ENCODE measurements at places on chromosomes 13 and 19.

DNA sequence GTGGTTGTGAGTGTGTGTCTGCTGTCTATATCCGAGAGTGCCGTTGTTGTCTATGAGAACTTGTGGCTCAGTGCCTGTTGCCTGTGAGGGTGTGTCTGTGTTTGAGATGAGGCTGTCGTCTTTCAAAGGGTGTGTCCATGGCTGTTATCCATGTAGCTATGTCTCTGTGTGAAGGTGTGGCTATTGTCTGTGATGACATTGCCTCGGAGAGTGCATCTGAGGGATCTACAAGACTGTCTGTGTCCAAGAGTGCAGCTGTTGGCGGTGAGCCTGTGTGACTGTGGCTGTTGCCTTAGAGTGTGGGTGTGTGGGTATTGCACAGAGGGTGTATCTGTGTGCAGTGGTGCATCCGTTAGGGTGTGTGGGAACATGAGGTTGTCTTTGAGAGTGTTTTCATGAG, 4.9 kb downstream of the NUMBL start:
- DNase-seq: no peak

DNA sequence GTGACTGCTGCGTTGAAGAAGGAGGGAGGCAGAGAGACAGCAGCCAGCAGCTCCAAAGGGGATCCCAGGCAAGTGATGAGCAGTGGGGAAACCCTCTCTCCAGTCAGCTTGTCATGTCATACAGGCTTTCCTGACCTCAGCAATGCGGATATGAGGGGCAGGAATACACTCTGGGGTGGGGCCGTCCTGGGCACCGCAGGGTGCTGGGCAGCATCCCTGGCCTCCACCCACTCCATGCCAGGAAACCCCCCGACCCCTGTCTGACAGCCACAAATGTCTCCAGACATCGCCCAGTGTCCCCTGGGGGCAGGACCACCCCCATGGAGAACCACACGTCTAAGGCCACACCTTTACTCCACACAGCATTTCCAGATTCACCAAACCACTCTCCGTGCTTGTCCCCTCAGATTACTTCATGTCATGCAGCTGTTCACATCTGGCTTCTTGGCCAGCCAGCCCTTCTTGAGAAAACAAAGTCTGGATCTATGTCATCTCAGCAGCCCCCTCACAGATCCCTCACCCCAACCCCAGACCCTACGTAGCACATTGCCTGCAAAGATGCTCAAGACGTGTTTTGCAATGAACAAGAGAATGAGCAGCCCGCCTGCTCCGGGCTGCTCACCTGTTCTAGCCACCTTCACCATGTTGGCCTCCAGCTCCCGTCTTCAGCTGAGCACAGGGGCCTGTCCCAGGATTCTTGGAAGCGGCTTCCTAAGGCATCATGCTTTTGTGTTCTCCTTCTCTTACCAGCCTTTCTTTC, 46.5 kb downstream of the RFX2 start:
- peak; percentile 23 for DNase-seq

DNA sequence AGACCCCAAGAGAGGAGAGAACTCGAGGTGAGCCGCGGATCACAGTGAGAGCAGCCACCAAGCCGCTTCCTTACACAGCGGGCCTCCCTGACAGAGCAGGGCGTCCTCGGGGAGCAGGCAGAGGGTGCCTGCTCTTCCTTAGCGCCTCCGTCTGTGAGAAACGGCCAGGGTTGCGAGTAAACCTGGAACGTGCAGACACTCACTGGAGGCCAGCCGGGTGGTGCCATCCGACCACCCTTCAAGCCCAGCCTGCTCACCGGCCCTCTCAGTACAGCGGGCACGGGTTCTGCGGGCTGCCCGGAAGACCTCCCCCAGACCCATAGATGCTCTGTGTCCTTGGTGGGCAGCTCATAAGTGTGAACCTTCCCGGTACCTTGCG, 9.6 kb downstream of the DOT1L start:
- DNase-seq: no peak

DNA sequence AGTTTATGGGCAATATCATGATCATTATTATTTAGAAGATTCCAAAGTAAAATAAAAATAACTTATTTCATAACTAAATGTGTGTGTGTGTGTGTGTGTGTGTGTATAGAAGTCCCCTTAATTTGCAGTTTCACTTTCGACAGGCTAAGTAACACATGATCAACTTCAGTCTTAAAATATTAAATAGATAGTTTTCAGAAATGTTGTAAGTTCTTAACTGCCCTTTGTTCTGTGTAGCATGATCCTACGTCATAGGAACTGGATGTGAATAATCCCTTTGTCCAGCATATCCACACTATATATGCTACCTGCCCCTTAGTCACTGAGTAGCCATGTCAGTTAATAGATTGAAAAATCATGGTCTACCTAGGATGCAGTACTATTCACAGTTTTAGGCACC, 1863.5 kb upstream of the PCDH20 start:
- no peak for DNase-seq

- peak; percentile 45 for DNase-seq
Measured at GRCh38 chr13:106534639-106535551, 567 bp downstream of the EFNB2 start.

DNA sequence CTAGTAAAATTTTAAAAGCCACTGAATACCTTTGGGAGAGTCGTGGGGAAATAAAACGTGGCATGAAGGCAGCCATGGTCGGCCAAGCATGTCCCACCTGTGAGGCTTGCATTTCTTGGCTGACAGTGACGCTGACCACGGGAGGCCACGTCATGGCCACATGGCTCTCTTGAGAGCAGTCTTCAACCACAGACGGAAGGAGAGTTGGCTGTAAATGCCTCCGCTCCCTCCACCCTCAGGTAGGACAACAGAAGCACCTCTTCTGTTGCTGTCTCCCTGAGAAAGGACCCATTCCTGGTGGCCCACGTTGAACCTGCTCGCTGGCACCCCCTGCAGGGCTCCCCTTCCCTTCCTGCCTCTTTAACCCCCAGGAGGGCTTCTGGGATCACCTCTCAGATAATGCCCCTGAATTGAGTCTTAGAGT, 10.6 kb upstream of the LRRC25 start:
- DNase-seq: no peak

- no peak for DNase-seq
Measured at GRCh38 chr13:28735481-28736029, 16.8 kb upstream of the SLC46A3 start.

- peak; percentile 39 for DNase-seq
Measured at GRCh38 chr13:30892966-30893365, 13.1 kb upstream of the MEDAG start.

GRCh38 chr13:95741584-95742563, 64.9 kb downstream of the DNAJC3 start:
- no peak for DNase-seq

DNA sequence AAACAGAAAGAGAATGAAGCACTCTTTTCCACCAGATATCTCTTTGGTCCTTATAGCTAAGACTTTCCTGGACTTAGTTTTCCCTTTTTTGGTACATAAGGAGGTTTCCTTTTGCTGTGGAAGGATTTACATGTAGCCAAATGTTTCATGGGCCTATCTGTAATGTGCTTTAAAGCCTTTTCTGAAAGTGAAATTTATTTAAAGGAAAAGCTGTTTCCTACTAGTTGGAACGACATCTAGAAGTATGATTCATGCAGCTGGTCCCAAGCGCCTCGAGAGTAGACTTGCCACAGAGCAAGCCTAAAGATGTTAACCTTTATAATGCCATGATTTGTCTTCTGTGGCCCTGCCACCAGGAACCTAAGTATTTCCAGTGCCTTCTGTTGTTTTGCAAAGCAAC, 390.3 kb downstream of the DLEU7 start:
- no peak for DNase-seq

DNA sequence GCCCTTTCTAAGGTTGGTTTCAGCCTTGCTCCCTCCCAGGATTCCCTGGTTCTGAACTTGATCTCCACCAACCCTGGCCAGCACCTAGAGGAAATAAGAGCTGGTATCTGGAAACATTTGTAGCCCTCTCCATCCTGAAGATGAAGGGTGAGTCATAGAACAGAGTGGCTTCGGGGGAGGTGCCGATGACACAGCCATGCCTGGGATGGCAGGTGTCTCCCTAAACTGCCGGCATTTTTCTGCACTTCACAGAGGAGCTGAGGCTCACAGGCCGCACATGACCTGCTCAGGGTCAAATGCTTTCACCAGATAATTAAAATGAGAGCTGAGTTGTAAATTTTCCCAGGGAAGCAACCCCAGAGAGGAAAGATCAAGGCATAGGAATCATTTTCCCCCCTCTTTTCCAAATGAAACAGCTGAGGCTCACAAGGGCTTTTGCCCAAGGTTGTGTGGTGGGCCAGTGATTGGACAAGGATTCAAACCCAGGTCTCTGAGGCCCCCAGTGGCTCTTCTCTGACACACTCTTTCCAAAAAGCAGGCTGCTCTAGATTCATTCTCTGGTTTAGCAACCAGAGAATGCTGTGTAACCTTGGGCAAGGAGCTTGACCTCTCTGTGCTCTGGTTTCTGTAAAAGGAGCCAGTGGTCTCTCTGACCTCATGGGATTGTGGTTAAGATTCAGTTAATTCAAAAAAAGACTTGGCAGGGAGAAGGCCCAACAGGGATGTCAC, 1.2 kb upstream of the SLC25A42 start:
- no peak for DNase-seq

- DNase-seq: no peak
Measured at GRCh38 chr13:105509981-105510762, 1025.3 kb downstream of the EFNB2 start.

- DNase-seq: no peak
Measured at GRCh38 chr13:41216160-41216559, 21.8 kb upstream of the KBTBD7 start.

- no peak for DNase-seq
Measured at GRCh38 chr13:106568299-106569003, 514 bp upstream of the ARGLU1 start.

GRCh38 chr13:29767006-29767405, 83.4 kb downstream of the UBL3 start:
- no peak for DNase-seq

DNA sequence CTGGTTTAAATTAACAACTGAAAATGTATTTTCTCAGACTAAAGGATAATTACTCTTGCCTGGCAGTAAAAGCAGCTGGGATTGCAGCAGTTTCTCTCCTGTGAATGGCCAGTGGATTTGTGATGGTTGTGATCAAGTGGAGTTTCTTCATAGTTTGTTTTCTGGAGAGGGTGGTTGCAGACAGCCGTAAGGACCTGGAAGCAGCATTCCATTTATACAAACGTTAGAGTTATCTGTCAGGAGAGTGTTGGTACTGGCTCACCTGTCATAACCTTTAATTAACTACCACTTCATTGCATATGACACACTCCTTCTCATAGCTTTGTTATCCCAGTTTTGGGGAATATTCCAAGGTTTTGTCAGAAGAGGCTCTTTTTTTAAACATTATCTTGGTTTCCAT, 258.4 kb upstream of the SLC10A2 start:
- no peak for DNase-seq

Data from activated CD4-positive, CD25-positive, alpha-beta regulatory T cell treated with anti-CD3 and anti-CD28 coated beads, Interleukin-2, amount 50 U/mL, for 72 hours (primary cell).